H1 (cell line): ENCODE measurements at places on chromosomes 12 and 14. TPM values are rescaled to one million over a fixed set of nuclear protein-coding genes. Genes with fewer than 3 reads are reported as not detected.

DNA sequence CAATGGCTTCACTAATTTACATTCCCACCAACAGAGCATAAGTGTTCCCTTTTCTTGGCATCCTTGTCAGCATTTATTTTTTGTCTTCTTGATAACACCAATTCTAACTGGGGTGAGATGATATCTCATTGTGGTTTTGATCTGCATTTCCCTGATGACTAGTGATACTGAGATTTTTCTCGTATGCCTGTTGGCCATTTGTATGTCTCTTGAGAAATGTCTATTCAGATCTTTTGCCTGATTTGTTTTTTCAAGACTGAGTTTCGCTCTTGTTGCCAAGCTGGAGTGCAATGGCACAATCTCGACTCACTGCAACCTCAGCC lies 4.7 kb upstream of the PLD4 start:
- H3K27me3 ChIP-seq, result no peaks in the 10 kb centered on the region
- H3K27ac ChIP-seq, result no peak overlapping the region
- no peak overlapping the region for H3K4me3 ChIP-seq
- no peaks in the 10 kb centered on the region for H3K36me3 ChIP-seq

ERP27 gene
- total RNA-seq, result not detected in 2 replicates

DNA sequence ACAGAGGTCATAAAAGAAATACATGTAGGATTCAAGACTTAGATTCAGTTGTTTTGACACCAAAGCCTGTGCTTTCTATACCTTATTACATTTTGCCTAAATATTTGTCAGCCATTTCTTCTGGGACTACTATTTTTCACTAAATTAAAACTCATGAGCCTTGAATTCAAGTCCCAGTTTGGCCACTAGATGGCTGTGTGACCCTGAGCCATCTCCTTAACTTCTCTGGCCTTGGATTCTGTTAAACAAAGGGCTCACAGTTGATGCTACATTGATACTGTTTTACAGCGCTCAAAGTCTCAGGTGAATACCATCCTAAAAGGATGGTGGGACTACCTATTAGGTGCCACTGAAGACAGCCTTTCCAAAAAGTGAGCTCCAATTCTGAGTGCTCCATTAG lies 39.6 kb upstream of the CCDC198 start:
- no peak overlapping the region for H3K27ac ChIP-seq
- no peak overlapping the region for H3K4me3 ChIP-seq
- DNase-seq, result no peak
- H3K27me3 ChIP-seq, result peaks cover 1% of the 10 kb centered on the region
- H3K36me3 ChIP-seq, result no peaks in the 10 kb centered on the region

GPRC5A gene
- total RNA-seq, result 1.0 and 1.5 TPM in 2 replicates
